ENCODE measurements at places on chromosomes 12 and 14. TPM values are rescaled to one million over a fixed set of nuclear protein-coding genes. Genes with fewer than 3 reads are reported as not detected.

CPNE6 gene
- total RNA-seq = 0.12 TPM

GRCh38 chr12:116166306-116166705 lies 111.2 kb downstream of the MED13L start:
- H3K27ac ChIP-seq = peak overlapping the region; percentile 75
- peaks cover 44% of the 10 kb centered on the region for H3K4me1 ChIP-seq
- H3K4me3 ChIP-seq = no peak overlapping the region

- H3K4me3 ChIP-seq = peak overlapping the region; percentile 87
- DNase-seq = peak; percentile 96
These were observed 16.6 kb downstream of the TAMALIN start for GRCh38 chr12:52023182-52023975.

GRCh38 chr14:86357119-86357518 lies 827.2 kb downstream of the FLRT2 start:
- no peak overlapping the region for H3K27ac ChIP-seq
- no peaks in the 10 kb centered on the region for H3K27me3 ChIP-seq
- DNase-seq = no peak
- no peaks in the 10 kb centered on the region for H3K4me1 ChIP-seq
- no peak overlapping the region for H3K4me3 ChIP-seq
- H3K36me3 ChIP-seq = no peaks in the 10 kb centered on the region

TMCC3 gene
- 0.77 TPM for total RNA-seq

- H3K4me3 ChIP-seq = no peak overlapping the region
- H3K27ac ChIP-seq = no peak overlapping the region
- H3K27me3 ChIP-seq = no peaks in the 10 kb centered on the region
- H3K4me1 ChIP-seq = no peaks in the 10 kb centered on the region
These were observed 23.5 kb downstream of the ATP5MC2 start for GRCh38 chr12:53652366-53652765.

DNA sequence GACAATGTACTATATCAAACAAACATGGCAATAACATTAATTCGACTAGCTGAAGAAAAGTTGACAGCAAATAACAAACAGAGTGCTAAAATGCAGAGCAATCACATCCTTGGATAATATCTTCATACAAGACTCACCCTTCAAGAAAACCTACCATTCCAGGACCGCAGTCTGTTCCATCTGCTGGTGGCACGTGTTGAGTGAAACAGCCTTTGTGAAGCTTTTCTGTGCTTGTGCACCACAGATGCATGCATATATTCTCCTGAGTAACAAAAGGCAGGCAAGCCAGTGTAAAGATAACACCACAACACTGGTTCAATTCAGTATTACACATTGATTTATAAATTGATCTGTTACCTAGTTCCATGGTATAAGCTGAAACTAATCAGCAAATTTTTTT lies 89.3 kb downstream of the ADAMTS20 start:
- H3K27me3 ChIP-seq = no peaks in the 10 kb centered on the region
- H3K27ac ChIP-seq = no peak overlapping the region
- no peaks in the 10 kb centered on the region for H3K36me3 ChIP-seq
- DNase-seq = no peak

DNA sequence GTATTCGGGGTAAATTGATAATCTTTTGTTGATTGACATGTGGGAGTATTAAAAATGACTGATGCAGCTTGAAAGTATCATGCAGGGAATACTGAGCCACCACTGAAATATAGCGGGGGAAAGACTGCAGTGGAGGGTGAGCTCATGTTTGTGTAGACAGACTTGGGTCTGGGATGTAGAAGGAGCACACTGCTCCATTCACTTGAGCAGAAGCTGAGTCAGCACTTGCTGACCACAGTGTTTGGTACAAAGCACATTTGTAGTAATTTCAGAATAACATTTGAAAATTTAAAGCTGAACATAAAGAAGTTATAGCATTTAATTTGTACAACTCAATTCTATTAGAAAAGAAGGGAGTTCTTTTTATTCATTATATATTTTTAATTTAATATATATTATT lies 304.3 kb upstream of the PRICKLE1 start:
- H3K36me3 ChIP-seq = no peaks in the 10 kb centered on the region
- no peak for DNase-seq
- no peaks in the 10 kb centered on the region for H3K27me3 ChIP-seq

DNA sequence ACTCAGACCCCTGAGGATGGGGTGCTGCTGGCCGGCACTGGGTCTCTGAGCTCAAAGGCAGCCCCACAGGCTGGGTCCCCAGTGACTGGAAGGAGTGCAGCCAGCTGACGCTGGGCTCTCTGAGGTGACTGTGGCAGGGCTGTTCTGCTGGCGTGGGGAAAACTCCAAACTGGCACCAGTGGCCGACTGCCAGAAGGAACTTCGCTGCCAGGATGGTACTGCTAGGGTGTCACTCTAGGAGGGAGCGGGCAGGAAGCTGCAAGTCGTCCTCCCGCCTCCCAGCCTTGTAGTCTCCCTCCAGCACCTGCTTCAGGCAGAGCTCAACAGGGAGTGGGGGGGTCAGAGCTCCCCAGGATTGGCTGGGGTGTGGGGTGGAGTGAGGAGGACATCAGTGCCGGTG lies 41.3 kb downstream of the CDC42BPB start:
- H3K4me1 ChIP-seq = peaks cover 11% of the 10 kb centered on the region
- H3K4me3 ChIP-seq = no peak overlapping the region
- H3K36me3 ChIP-seq = no peaks in the 10 kb centered on the region
- H3K27ac ChIP-seq = no peak overlapping the region

RASSF9 gene
- total RNA-seq = not detected

DNA sequence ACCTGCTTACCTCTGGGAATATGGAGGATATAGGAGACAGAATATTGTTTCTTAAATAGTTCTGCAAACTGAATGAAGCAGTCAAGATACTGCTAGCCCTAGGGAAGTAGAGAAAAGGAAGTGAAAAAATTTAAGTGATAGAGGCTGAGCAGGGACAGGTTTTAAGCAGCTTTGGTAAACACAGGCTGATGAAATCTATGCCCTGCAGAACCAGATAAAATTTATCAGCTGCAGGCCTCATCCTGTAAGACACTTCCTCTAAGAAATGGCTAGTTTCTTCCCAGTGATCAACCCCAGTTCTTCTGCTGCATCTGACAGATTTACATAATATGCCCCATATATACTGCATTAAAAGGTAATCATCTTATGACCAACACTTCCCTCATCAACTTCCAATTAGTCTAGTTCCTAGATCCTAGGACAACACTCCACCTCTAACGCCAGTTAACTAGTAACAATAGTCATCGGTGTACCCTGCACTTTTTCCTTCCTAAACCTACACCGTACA lies 1.3 kb upstream of the ESYT1 start:
- DNase-seq = no peak
- peaks cover 56% of the 10 kb centered on the region for H3K4me1 ChIP-seq
- H3K27ac ChIP-seq = peak overlapping the region; percentile 81

GRCh38 chr12:104462931-104463339 lies 6.2 kb downstream of the CHST11 start:
- H3K27ac ChIP-seq = peak overlapping the region; percentile 91
- DNase-seq = peak; percentile 37
- peak overlapping the region; percentile 78 for H3K4me3 ChIP-seq
- peaks cover 11% of the 10 kb centered on the region for H3K36me3 ChIP-seq
- peaks cover 86% of the 10 kb centered on the region for H3K4me1 ChIP-seq

DNA sequence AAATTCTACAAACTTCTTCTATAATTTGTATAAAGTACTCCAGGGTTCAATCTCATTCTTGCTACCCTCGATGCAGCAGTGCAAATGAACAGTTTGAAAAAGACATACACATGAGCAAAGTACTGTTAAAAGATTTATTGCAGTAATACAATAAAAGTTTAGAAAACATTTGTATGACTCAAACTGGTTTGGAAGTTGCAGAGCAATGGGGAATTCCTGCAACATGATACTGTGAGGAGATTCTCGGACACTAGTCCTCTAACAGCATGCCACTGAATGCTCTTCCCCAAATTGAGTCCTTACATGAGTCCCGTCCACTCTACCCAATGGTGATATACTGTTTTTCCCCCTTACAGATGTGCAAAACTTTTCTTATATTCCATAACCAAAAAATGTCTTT lies 45.4 kb downstream of the ATG14 start:
- peaks cover 4% of the 10 kb centered on the region for H3K36me3 ChIP-seq
- no peak overlapping the region for H3K4me3 ChIP-seq
- no peaks in the 10 kb centered on the region for H3K27me3 ChIP-seq
- DNase-seq = no peak

- H3K27ac ChIP-seq = peak overlapping the region; percentile 85
- DNase-seq = peak; percentile 46
These were observed 883 bp downstream of the FOXJ2 start for GRCh38 chr12:8033153-8034044.

GRCh38 chr12:87812681-87813080 lies 216.5 kb downstream of the C12orf50 start:
- H3K4me1 ChIP-seq = no peaks in the 10 kb centered on the region
- no peaks in the 10 kb centered on the region for H3K36me3 ChIP-seq
- no peak overlapping the region for H3K4me3 ChIP-seq
- DNase-seq = no peak

C12orf50 gene
- total RNA-seq = 0.12 TPM

GRCh38 chr14:24356208-24356607 lies 11.8 kb upstream of the NFATC4 start:
- peaks cover 25% of the 10 kb centered on the region for H3K27me3 ChIP-seq
- H3K4me3 ChIP-seq = no peak overlapping the region
- DNase-seq = no peak
- peaks cover 9% of the 10 kb centered on the region for H3K4me1 ChIP-seq

DNA sequence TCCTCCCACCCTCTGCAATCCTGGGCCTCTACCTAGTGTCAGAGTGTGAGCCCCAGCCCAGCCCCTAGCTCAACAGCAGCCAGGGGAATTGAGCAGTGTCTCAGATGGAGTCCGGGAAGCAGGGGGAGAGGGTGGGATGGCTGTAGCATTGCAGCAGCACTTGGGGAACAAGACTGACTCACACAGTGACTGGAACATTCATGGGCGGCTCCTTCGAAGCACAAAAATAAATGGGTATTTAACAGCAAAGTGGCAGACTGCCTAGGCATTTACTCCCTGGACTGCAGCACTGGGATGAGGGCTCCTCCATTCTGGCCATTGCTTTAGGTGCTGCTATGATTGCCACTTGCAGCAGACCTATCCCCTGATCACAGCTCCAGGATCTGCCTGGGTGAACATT lies 46.0 kb upstream of the STK38L start:
- peaks cover 17% of the 10 kb centered on the region for H3K4me1 ChIP-seq
- no peaks in the 10 kb centered on the region for H3K36me3 ChIP-seq
- H3K27me3 ChIP-seq = no peaks in the 10 kb centered on the region
- H3K27ac ChIP-seq = no peak overlapping the region

DNA sequence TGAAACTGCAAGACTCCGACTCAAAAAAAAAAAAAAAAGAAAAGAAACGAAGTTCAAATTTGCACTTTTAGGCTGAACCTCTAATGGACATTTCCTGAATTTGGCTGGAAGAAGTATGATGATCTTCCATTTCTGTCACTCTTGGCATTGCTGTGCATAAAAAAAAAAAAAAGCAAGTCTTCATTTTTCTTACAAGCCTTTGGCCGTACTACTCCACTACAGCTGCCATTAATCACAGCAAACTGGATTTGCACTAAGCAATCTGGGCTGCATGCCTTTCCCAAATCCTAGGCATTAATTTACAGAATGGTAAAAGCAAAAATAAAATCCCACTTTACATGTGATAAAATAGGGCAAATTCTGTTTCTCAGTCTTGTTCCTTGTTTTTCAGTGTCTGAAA lies 7.1 kb downstream of the CSRP2 start:
- peaks cover 19% of the 10 kb centered on the region for H3K27me3 ChIP-seq
- H3K4me1 ChIP-seq = no peaks in the 10 kb centered on the region
- no peak overlapping the region for H3K4me3 ChIP-seq
- no peaks in the 10 kb centered on the region for H3K36me3 ChIP-seq

- no peaks in the 10 kb centered on the region for H3K27me3 ChIP-seq
- H3K36me3 ChIP-seq = no peaks in the 10 kb centered on the region
- no peak for DNase-seq
- no peak overlapping the region for H3K4me3 ChIP-seq
- H3K4me1 ChIP-seq = peaks cover 22% of the 10 kb centered on the region
These were observed 142.6 kb upstream of the NCOR2 start for GRCh38 chr12:124709722-124710687.

GRCh38 chr12:110543252-110543959 lies 39.7 kb downstream of the PPTC7 start:
- H3K27me3 ChIP-seq = no peaks in the 10 kb centered on the region
- peak overlapping the region; percentile 86 for H3K27ac ChIP-seq
- H3K4me3 ChIP-seq = peak overlapping the region; percentile 52
- H3K4me1 ChIP-seq = peaks cover 47% of the 10 kb centered on the region
- DNase-seq = no peak

TROAP gene
- total RNA-seq = 63.8 TPM

CSRP2 gene
- 3.3 TPM for total RNA-seq

- no peak overlapping the region for H3K27ac ChIP-seq
- H3K4me1 ChIP-seq = no peaks in the 10 kb centered on the region
- H3K36me3 ChIP-seq = no peaks in the 10 kb centered on the region
- DNase-seq = no peak
- H3K27me3 ChIP-seq = peaks cover 22% of the 10 kb centered on the region
- H3K4me3 ChIP-seq = no peak overlapping the region
These were observed 5.4 kb downstream of the DLK1 start for GRCh38 chr14:100731846-100732765.

- no peak overlapping the region for H3K4me3 ChIP-seq
- peak overlapping the region; percentile 58 for H3K27ac ChIP-seq
- H3K36me3 ChIP-seq = peaks cover 10% of the 10 kb centered on the region
- peaks cover 47% of the 10 kb centered on the region for H3K4me1 ChIP-seq
These were observed 2.7 kb downstream of the KHNYN start for GRCh38 chr14:24432259-24433131.
